Stimulated activated CD8-positive, alpha-beta memory T cell treated with anti-CD3 and anti-CD28 coated beads, Interleukin-15, amount 100 ng/mL, for 4 hours (primary cell): ENCODE measurements at places on chromosomes 2 and 18.

GRCh38 chr2:25707927-25708590 is 34.7 kb upstream of the DTNB start:
- DNase-seq = no peak

DNA sequence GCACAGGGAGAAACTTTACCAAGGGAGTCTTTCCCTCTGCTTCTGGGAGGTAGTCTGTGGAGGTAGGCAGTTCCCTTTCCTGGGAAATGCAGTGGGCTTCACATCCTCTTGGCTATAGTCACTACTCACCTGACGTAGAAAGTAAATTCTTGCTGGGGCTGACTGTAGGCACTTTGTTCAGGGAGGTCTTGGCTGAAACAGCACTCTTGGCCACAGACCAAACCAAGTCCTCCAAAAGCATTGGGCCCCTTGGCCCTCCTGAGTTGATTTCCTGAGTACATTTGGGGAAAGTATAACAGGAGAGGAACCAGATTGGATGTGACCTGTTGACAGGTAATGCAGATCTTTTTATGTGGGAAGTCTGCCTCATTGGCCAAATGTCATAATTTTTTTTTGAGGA is 108.9 kb downstream of the MGAT5 start:
- DNase-seq = no peak

GRCh38 chr2:54611830-54612545 is 111.5 kb upstream of the EML6 start:
- DNase-seq = no peak

GRCh38 chr2:46352621-46353020 is 55.4 kb downstream of the EPAS1 start:
- DNase-seq = no peak

- no peak for DNase-seq
These were observed 318.8 kb downstream of the ZEB2 start for GRCh38 chr2:144201126-144201525.

- no peak for DNase-seq
These were observed 79.1 kb upstream of the MGAT4A start for GRCh38 chr2:98809878-98810587.

- no peak for DNase-seq
These were observed 8.1 kb downstream of the VIT start for GRCh38 chr2:36704475-36705150.

DNA sequence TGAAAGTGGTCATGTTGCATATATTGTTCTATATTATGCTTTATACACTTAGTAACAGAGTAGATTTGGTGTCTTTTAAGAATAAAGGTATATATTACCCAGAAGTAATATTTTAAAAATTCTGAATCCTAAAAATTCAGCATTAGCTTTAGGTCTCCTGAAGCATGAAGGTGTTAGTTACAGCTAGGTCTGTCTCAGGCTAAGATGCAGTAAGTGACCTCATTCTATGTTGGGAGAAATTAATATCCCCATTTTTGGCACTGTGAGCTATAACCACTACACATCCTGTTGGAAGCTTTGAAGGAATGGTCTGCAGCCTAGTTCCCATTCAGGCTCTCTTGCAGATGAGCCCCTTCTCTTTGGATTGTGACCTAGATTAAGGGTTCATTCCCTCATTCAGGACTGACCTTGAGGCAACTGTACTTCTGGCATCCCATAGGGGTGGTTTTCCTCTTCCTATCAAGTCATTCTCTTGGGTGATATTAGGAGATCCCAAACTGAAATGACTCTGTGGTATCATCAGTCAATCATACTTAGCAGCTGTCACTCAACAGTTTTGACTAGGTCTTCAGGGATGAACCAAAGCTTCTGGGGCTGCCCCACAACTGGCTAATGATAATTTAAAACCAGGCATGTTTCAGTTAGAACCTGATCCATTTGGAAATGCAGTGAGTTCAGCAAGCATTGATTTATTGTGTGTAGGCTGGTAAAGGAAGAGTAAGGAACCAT is 117.7 kb downstream of the GPD2 start:
- no peak for DNase-seq

DNA sequence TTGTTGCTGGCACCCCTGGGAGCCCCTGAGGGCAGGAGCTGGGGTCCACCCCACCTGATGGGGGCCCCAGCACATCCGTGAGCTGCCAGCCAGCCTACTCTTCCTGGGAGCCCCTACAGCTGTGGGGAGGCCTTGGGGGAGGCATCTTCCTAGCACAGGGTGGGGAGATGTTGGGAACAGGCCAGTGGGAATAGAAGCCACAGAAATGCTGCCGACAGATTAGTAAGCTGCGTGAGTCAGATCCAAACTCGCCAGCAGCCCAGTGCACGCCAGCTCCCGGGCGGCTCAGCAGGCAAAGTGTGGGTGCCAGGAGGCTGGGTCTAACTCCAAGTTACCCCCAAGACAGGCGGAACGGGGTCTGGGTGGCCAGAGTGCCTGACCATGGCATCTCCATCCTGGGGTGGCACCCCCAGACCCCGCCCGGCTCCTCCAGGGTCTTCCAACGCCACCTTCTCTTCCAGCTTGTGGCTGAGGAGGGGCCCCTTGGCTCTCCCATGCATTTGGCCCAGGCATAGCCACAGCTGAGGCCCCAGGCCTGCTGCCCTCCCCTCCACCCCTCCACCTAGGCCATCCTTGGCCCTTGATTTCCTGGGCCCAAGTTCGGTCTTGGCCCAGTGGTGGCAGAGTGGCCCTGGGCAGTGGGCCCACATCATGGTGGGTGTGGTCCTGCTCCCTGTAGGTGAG is 15.3 kb downstream of the CROCC2 start:
- no peak for DNase-seq

GRCh38 chr2:128548461-128548891 is 229.8 kb upstream of the HS6ST1 start:
- DNase-seq = no peak

DNA sequence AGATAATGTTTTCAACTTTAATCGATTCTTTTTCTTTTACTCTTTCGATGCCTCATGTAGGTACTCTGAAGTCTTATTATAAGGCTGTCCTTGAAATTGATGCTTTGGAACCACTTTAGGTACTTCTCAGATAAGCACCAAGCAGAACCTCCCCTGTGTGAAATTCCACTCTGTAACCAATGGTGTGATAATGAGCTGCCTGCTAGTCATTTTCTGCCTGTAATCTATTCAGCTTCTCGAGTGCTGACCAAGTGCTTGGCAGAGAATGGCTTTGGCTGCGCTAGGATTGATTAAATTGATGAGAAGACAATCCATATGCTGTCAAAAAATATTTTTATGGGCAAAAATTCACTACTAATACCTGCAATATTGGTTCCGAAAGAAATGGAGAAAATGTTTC is 132.1 kb upstream of the STON1 start:
- DNase-seq = no peak
